Activated CD8-positive, alpha-beta memory T cell treated with anti-CD3 and anti-CD28 coated beads, Interleukin-2, amount 10 ng/mL, durations not matched to agents 7 days and 5 days (primary cell): ENCODE measurements at places on chromosomes 5 and 9. TPM values are rescaled to one million over a fixed set of nuclear protein-coding genes. Genes with fewer than 3 reads are reported as not detected.

Gene TAS2R1
- not detected for total RNA-seq

Gene PCDHB6
- total RNA-seq: not detected

Gene SIGMAR1
- 82.1 TPM for total RNA-seq

- H3K4me3 ChIP-seq: no peak overlapping the region
- no peaks in the 10 kb centered on the region for H3K36me3 ChIP-seq
- no peaks in the 10 kb centered on the region for H3K4me1 ChIP-seq
- H3K27me3 ChIP-seq: peaks cover 8% of the 10 kb centered on the region
Measured at GRCh38 chr5:180439911-180440769, 54.0 kb upstream of the CNOT6 start.

DNA sequence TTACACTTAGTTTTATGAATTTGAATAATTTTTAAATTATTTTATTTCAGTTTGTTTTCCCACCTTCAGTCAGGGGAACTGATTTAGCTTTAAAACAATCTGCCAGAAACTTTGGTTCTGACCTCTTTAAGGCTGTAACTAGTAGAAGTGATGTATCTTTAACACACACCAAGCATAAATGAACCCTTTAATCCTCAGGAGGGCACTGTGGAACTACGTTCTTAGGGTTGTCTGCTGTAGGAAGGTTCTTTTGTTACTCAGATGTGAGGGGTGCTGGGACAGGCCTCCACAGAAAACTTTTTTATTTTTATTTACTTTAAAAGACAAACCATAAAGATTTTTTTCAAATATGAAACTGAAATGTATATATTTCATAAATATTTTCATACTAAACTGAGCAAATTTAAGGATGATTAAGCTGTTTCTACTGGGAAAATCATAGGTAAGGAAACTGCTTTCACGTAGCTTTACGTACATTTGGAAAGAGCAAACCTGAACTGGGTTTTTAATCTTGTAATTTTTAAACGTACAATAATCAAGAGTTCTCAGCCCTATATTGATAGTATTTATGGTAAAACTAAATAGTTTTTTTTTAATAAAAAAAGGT lies 5.3 kb downstream of the KLF4 start:
- H3K4me3 ChIP-seq: no peak overlapping the region
- H3K36me3 ChIP-seq: no peaks in the 10 kb centered on the region

DNA sequence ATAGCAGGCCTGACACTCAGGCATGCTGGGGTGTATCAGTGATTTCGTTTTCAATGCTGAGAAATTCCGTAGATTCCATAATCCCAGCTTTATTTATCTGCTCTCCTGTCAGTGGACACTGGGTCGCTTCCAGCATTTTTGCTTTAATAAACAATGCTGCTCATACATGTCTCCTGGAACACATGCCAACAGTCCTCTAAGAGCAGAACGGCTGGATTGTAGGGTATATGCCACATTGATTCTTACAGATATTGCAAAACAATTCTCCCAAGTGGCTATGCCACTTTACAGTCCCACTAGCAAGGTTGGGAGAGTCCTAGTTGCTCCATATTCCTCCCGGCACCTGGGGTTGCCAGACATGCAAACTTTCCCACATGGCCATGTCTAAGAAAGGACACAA lies 81.9 kb downstream of the RAPGEF1 start:
- H3K36me3 ChIP-seq: peaks cover 12% of the 10 kb centered on the region
- H3K27ac ChIP-seq: peak overlapping the region; percentile 87
- no peak overlapping the region for H3K4me3 ChIP-seq
- no peak for DNase-seq
- H3K4me1 ChIP-seq: peaks cover 74% of the 10 kb centered on the region

DNA sequence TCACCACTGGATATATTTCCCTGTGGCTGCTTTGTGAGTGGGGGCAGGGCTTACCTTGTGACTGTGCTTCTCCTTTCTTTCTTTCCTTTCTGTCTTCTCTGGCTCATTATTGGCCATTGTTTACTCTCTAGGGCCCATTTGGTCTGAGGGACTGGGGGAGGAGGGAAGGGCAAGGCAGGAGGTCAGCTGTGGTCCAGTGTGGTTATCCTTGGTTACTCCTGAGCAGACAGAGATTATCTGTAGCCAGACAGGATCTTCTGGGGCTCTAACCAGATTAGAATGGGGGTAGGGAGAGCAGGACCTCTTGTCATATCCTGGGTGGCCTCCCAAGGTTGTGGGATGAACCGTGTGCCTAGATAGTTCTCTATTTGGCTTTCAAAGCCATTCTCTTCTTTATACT lies 71.2 kb downstream of the ANKRD55 start:
- no peaks in the 10 kb centered on the region for H3K36me3 ChIP-seq
- DNase-seq: no peak
- no peak overlapping the region for H3K4me3 ChIP-seq
- H3K27me3 ChIP-seq: peaks cover 15% of the 10 kb centered on the region

GRCh38 chr5:143026380-143026779 lies 256.2 kb downstream of the ARHGAP26 start:
- H3K27me3 ChIP-seq: peaks cover 46% of the 10 kb centered on the region
- no peak overlapping the region for H3K4me3 ChIP-seq
- no peak overlapping the region for H3K27ac ChIP-seq
- peaks cover 19% of the 10 kb centered on the region for H3K36me3 ChIP-seq
- peaks cover 49% of the 10 kb centered on the region for H3K4me1 ChIP-seq

GRCh38 chr9:138009803-138010690 lies 132.5 kb downstream of the CACNA1B start:
- H3K27ac ChIP-seq: no peak overlapping the region
- no peaks in the 10 kb centered on the region for H3K36me3 ChIP-seq
- DNase-seq: peak; percentile 37
- no peaks in the 10 kb centered on the region for H3K4me1 ChIP-seq

DNA sequence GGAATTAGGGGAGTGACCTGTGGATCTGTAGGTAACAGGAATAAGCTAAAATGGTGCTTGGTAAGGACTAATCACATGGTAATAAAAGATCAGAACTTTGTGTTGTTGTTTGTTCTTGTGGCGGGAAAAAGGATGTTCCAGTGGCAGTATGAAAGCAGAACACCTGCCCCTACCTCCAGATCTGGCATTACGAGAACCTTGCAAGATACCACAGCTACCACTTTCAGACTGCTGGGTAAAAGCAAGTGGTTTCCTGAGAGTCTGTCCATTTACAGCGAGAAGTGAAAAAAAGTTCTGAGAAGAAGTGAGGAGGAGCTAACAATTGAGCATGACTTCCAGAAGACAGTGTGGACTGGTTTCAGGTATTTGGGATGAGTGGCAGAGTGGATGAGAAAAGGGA lies 252.5 kb downstream of the TLE4 start:
- DNase-seq: peak; percentile 54
- no peak overlapping the region for H3K4me3 ChIP-seq
- H3K4me1 ChIP-seq: peaks cover 34% of the 10 kb centered on the region

DNA sequence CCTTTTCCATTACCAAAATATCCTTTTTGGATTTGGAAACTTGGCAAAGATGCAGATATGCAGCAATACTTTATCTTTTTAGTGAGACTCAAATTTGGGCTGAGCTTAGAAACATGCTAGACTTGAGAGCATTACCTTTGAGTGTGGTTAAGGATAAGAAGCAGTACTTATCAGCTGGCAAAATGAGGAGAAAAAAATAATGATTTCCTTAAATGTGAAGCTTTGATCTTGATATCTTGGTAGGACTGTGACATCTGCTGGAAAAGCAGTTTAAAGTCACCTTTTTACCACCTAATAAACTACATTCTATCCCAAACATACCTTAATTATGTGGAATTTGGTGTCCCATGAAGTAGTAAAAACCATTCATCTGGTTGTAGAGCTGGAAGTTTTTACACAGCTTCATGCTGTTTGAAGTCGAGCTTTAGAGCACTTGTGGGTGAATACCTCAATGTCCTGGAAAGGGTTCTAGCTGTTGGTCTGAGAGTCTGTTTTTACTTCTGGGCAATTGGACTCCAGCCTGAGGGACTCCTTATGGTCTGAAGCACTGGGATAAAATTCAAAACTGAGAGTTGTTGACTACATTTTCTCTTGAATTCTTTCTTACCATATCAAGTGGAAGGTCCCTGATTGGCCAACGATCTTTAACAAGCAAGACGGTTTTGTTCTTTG lies 53.4 kb downstream of the LRRC70 start:
- no peak overlapping the region for H3K27ac ChIP-seq
- H3K36me3 ChIP-seq: no peaks in the 10 kb centered on the region
- no peak for DNase-seq
- H3K4me3 ChIP-seq: no peak overlapping the region
- no peaks in the 10 kb centered on the region for H3K4me1 ChIP-seq
- H3K27me3 ChIP-seq: no peaks in the 10 kb centered on the region
